ENCODE measurements at places on chromosomes 7 and 10. TPM values are rescaled to one million over a fixed set of nuclear protein-coding genes. Genes with fewer than 3 reads are reported as not detected.

The GOLGA7B gene
- total RNA-seq = 0.12 TPM

The MUC12 gene
- 1.7 TPM for total RNA-seq

GRCh38 chr7:123355576-123356190, 155.9 kb upstream of the SLC13A1 start:
- no peak for DNase-seq

DNA sequence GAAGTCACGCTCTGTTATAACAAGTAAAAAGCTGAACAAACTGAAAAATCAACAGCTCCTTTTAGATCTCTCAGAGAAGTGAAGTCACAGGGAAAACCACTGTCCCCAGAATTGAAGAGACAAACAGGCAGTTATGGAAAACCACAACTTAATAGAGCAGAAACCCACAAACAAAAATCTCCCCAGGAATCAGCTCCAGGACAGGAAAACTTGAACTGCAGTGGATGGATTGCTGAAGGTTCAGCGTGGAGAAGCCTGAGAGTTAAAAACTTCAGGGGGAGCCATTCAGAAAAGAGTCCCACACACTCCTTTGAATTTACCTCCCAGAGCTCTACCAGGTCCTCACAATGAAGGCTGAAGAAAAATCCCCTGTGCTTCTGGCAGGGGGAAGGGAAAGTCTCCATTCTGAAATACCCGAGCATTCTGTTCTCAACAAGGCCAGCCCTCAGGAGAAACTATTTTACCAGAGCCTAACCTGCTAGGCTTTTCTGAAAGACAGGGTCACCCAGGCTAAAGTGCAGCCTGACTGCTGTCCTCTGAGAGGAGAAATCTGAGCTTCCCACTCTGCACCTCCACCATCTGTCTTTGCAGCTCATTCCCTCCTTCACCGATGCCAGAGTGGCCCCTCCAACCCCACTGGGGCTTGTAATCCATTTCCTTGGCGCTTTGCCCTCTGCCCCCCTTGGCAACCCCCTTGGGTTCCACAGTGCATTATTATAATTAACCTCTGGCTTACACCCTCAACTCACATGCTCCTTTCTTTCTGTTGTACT, 65.0 kb upstream of the CCNY start:
- no peak for DNase-seq

GRCh38 chr7:96833676-96834453, 124.2 kb upstream of the SEM1 start:
- DNase-seq = no peak

GRCh38 chr7:25272265-25272664, 44.0 kb upstream of the NPVF start:
- DNase-seq = no peak

- DNase-seq = no peak
These were observed 86.5 kb downstream of the RELN start for GRCh38 chr7:103902917-103903316.

DNA sequence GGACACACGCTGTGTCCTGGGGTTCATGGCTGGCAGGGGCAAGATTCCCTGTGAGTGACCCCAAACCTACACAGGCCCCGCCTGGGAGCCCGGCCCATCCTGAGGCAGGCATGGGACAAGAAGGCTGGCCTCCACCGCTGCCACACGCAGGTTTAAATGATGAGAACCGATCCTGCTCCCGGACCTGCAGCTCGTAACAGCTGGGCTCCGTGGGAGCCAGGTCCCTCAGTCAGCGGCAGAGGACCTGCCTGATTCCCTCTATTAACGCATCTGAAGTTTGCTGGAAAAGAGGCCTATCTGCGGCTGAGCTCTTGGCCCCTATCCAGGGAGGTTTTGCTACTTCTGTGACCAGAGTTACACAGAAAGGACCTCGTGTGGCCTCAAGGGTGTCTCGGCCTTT, 112.3 kb downstream of the VIPR2 start:
- no peak for DNase-seq

DNA sequence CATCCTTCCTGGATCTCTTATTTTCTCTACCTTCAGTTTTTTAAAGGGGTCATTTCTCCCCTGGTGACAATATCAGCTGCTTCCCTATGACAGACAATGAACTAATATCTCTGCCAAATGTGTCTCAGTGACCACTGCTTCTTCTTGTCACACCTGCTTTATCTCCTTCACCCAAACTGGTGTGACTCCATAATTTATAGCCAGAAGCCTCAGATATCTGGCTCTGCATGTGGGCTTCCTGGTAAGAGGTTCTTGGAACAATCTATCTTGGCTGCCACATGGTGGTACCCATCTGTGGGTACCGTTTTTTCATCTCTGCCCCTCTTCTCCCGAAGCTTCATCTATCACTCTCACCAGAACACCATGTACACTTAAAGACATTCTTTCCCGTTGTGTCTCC, 37.0 kb downstream of the CPVL start:
- no peak for DNase-seq
